ENCODE measurements at places on chromosomes 11 and 22. TPM values are rescaled to one million over a fixed set of nuclear protein-coding genes. Genes with fewer than 3 reads are reported as not detected.

The PGM2L1 gene
- 4.2 TPM for total RNA-seq

The BRMS1 gene
- total RNA-seq: 38.5 TPM

The MICAL2 gene
- total RNA-seq: 31.9 TPM

The MYEOV gene
- 7.0 TPM for total RNA-seq

The B3GAT1 gene
- total RNA-seq: not detected

The OVCH2 gene
- not detected for total RNA-seq

The CD44 gene
- total RNA-seq: 242 TPM

The DDX25 gene
- under 0.01 TPM for total RNA-seq

The MMP8 gene
- total RNA-seq: not detected

The CUL5 gene
- 39.1 TPM for total RNA-seq

The HTR3B gene
- total RNA-seq: not detected

The SPINDOC gene
- 6.7 TPM for total RNA-seq

The FXYD6 gene
- 0.98 TPM for total RNA-seq

The IL17RA gene
- total RNA-seq: 5.2 TPM

The ST3GAL4 gene
- 9.6 TPM for total RNA-seq

The SCGB1C1 gene
- not detected for total RNA-seq
